ENCODE measurements at places on chromosomes 13 and 19. TPM values are rescaled to one million over a fixed set of nuclear protein-coding genes. Genes with fewer than 3 reads are reported as not detected.

CAPS gene
- total RNA-seq: 4.9 TPM

TMIGD2 gene
- total RNA-seq: not detected

CYP2B6 gene
- not detected for total RNA-seq

ZGLP1 gene
- total RNA-seq: 1.2 TPM

B3GNT8 gene
- total RNA-seq: 8.0 TPM

OR7D2 gene
- not detected for total RNA-seq

SUPT5H gene
- 104 TPM for total RNA-seq

SYT5 gene
- 1.9 TPM for total RNA-seq

SYNGR4 gene
- total RNA-seq: not detected

CASP14 gene
- total RNA-seq: not detected

ZNF43 gene
- 12.5 TPM for total RNA-seq

DNA sequence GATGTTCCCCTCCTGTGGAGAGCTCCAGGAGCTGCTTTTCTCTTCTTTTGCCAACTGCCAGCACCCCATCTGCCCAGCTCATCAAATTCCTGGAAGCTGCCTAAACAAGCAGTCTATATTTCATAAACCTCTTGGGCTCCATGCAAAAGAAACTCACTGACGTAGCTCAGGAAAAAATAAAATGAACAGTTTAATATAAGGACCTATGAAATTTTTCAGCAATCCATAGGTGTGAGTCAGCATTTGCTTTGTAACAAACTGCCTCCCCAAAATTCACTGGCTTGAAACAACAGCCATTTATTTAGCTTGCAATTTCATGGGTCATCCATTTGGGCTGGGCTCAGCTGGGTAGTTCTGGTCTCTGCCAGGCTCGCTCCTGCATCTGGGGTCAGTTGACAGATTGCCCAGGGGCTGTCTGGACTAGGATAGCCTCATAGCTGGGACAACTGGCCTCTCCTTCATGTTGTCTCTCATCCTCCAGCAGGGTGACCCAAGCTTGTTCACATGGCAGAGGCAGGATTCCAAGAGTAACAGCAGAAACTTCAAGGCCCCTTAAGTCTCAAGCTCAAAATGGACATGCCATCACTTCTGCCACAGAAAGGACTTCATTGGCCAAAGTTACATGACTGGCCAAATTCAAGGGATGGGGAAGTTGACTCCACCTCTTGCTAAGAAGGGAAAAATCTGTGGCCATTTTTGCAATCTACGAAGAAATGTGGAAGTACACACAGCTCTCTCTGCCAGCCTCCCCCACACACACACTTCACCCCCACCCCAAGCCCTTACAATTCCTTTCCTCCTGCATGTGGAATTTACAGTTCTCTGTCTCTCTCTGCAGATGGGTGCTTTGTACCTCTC is 7.9 kb upstream of the PVR start:
- DNase-seq: no peak

GRCh38 chr19:33394006-33394722 is 20.7 kb downstream of the CEBPG start:
- peak; percentile 86 for DNase-seq

- no peak for DNase-seq
These were observed at the start of gene HSH2D for GRCh38 chr19:16143399-16144215. TSS of gene HSH2D (plus strand) at chr19:16143685. CDS start at chr19:16148751, 5,066 bp downstream.

DNA sequence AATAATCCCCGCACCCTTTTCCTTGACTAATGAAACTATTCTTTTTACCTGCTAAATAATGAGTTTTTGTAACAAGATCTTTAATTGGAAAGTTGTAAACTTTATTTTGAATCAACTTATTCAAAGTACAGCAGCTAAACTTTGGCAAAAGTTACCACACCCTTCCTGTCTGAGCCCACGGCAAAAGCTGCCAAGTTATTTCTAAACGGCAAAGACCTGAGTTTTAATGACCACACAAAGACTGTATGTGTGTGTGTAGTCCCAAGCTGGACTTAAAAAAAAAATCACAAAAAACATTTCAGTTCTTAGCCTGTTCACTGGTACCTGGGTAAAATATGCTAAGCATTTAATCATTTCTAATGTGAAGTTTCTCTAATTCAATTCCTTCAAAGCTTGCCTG is 60.7 kb downstream of the ZAR1L start:
- no peak for DNase-seq

GRCh38 chr19:13765395-13766094 is 1.2 kb downstream of the MRI1 start:
- no peak for DNase-seq

DNA sequence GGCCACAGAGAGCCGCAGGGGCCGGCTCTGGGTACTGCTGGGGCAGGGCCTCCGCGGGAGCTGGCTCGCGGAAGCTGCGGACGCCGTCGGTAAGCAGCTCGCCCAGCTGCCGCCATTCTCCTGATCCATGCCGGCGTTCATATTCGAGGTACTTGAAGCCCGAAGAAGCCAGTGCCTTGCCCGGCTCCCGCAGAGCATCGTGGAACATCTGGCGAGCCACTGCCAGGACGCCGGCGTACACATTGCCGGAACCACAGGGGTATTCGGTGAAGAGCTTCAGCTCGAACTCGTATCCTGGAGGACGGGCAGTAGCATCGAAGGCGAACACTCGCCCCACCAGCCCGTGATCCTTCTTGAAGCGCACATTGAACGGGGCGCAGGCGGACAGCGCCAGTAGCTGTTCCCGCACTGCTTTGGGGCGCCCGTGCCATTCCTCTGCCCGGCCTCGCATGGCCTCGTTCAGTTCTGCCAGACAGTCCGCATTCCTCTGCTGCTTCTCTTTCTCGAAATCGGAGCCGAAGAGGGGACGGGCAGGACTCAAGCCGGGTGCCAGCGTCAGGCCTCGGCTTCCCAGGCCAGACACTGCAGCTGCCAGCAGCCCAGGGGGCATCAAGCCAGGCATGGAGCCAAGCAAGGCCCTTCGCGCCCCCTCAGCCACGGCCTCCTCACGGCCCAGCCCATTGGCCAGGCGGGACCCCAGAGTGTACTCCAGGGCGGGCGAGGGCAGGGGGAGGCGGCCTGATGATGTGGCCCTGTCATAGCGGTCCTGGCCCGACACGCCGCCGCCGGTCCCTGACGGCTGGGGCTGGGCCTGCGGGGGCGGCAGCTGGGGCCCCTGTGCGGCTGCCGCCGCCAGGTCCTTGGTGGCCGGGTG is 1.0 kb downstream of the IRF2BP1 start:
- no peak for DNase-seq

- DNase-seq: no peak
These were observed 1211.6 kb upstream of the PCDH20 start for GRCh38 chr13:62627226-62627625.

DNA sequence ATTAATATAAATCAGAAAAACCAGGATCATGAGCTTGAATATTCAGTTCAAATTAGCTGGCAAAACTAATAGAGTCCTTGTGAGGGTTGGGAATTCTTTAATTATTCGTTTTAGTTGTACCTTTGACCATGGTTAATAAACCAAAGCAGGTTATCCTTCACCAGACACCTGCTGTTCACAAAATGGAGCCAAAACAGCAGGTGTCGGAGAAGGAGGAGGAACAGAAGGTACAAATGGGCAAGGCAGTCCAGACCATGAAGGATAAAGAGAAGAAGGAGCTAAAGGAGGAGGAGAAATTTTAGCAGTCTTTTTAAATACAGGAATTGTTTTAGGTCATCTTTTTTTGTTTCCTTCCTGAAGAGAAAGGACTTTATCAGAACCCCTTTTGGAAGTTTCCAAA is 106.1 kb downstream of the NHLRC3 start:
- DNase-seq: no peak

DNA sequence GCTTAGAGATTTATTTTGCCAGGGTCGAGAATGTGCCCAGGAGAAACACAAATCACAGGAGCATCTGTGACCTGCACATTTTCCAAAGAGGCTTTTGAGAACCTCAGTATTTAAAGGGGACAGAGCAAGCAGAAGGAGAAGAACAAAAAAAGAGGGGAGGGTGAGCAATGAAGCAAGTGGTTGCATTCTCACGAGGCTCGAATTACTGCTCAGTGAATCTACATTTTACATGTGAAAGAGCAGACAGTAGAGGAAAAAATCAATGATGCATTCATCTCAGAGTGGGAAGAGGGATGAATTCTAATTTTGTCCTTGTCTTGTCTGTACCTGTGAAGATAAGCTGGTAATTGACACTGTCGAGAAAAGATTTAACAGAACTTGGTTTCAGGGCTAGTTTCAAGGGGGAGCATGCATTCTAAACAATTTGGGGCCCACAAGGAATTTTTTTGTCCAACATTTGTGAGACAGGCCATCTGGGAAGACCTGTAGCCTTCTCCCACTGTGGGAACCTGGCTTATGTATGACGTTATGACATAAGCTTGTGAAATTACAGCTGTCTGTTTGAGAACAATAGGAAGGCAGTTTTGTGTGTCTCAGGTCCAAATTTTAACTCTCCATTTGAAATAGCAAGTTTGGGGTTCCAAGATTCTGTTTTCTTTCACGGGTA is 855.1 kb downstream of the SLITRK5 start:
- no peak for DNase-seq

DNA sequence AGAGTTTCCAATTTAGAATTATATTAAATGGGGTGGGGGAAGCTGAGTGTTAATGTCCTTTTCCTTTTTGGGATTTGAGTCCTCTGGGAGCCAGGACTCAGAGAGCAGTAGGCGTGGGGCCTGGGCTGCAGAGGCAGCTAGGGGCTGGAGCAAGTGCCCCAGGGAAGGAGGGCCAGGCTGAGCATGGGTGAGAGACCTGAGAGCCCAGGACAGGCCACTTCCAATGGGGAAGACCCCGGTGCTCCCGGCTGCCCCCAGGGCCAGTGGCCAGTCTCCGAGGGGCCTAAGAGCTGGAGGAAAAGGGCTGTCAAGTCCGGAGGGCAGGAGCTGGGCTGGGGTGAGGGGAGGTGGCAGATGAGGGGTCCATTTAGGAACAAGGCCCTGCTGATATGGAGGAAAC is 371.5 kb downstream of the ZNF536 start:
- no peak for DNase-seq

DNA sequence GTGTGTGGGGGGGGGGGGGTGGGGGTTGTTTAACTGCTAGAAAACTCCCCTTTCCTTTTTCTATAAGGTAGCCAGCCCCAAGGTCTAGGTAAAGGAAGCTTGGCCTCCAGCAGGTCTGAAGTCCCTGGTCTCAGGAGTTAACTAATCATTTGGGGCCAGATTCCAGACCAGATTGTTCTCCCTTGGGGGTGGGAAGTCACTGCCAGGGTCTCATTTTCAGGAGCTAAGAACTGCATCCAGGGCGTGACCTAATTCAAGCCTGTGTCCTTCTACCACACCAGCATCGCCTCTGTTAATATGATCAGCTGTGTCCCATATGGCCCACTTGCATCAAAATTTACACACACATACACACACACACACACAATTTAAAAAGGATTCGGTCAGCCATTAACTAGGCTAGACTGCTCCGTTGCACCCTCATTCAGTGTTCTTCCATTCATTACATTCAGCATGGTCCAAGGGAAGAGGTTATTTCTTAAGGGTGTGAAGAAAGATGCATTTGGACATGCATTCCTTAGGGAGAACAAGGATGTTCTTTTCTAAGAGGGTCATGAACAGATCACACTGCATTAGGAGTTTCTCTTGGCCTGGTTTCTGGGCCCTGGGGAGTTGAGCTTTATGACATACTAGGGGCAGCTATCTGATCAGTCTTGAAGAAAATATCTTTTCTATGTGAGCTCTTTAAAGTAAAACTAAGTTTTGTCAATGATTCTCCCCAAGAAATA is 91.0 kb downstream of the FGF14 start:
- peak; percentile 77 for DNase-seq

DNA sequence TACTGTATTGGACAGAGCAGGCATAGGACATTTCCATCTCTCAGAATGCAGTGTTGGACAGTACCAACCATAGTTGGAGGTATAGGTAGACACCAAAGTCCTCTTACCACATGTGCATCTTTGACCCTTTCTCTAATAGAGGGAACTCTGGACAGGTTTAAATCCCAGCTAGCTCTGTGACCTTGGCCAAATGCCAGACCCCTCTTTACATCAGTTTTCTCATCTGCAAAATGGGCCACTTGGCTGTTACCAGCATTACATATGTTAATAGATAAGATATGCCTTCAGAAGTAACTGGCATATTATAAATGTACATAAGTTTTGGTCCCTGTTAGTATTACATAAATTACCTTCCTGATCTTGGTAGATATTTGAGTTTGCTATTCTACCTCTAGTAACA is 54.3 kb downstream of the CDK8 start:
- no peak for DNase-seq

DNA sequence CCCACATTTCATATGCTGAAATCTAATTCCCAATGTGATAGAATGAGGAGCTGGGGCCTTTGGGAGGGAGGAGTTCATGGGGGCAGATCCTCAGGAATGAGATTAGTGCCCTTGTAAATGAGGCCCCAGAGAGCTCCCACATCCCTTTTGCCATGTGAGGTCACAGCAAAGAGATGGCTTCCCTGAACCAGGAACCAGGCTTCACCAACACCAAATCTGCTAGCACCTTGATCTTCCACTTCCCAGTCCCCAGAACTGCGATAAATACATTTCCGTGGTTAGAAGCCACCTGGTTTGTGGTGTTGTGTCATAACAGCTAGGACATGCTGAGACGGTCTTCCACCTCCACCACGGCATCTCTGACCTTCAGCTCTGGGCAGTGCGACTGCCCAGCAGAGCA is 62.1 kb downstream of the ING1 start:
- DNase-seq: no peak

GRCh38 chr13:99947666-99948065 is 23.9 kb downstream of the ZIC5 start:
- DNase-seq: no peak

GRCh38 chr19:19487077-19487949 is 28.0 kb downstream of the TSSK6 start:
- no peak for DNase-seq

DNA sequence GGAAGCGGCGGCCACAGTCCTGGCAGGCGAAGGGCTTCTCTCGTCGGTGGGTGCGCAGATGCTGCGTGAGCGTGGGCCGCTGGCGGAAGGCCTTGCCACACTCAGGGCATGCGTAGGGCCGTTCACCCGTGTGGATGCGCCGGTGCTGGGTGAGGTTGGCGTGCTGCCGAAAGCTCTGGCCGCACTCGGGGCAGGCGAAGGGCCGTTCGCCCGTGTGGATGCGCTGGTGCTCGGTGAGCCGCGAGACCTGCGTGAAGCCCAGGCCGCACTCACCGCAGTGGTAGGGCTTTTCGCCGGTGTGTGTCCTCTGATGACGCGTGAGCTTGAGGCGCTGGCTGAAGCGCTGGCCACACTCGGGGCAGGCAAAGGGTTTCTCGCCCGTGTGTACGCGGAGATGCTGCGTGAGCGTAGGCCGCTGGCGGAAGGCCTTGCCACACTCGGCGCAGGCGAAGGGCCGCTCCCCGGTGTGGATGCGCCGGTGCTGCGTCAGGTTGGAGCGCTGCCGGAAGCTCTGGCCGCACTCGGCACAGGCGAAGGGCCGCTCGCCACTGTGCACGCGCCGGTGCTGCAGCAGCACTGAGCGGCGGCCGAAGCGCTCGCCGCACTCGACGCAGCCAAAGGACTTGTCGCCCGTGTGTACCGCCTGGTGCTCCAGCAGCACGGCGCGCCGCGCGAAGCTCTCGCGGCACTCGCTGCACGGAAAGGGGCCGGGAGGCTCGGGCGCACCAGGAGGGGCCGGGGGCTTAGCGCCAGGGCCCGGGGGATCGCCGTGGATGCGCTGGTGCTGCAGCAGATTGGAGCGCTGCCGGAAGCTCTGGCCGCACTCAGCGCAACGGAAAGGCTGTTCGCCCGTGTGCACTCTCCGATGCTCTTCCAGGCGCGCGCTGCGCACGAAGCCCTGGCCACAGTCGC is 4.0 kb upstream of the UBE2M start:
- DNase-seq: peak; percentile 80

- DNase-seq: peak; percentile 33
These were observed 7.3 kb downstream of the ATP4B start for GRCh38 chr13:113650731-113651148.
